Suppressor macrophage treated with lipopolysaccharide for 4 hours (primary cell): ENCODE measurements at places on chromosomes 4 and X.

DNA sequence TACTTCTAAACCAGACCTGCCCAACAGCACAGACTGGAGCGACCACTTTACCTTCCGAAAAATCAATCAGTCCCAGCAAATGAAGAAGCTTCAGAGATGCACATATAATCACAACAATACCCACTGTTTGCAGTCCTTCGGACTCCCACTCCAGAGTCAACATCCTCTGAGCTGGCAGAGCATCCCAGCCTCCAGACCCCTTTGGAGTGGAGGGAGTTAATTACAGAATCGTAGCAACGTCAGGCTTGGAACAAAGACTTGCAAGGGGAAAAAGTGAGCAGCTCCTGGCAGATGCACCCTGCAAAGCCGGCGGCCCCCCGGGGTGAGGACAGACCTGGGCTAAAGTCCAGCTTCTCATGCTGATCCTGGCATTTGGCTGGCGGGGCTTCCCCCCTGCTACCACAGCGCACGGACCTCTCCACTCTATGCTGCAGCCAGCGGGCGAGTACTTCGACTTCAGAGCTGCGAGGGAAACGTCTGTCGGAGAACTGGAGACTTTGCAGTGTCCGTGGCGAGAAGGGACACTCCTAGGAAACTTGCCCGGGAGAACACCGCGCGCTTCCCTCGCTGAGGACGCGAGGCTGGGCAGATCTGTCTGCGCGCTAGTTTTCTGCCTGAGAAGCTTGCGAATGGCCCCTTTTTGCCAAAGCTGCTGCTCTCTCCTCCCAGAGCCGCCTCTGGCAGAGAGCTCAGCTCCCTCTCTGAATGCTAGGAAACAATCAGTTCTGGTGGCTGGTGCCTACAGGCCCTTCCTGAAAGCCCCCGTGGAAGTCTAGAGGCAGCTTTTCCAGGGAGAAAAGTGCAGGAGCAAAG, 283.7 kb downstream of the PACRGL start:
- no peak for DNase-seq

- no peak for DNase-seq
Measured at GRCh38 chr4:171847751-171848150, 34.5 kb downstream of the GALNTL6 start.

- DNase-seq: peak; percentile 0
Measured at GRCh38 chrX:10326578-10326977, 169.8 kb downstream of the CLCN4 start.

GRCh38 chrX:15160558-15161095, 109.3 kb downstream of the ASB9 start:
- no peak for DNase-seq

- DNase-seq: peak; percentile 30
Measured at GRCh38 chr4:112288455-112288854, 2.8 kb upstream of the TIFA start.

- no peak for DNase-seq
Measured at GRCh38 chr4:85862896-85863295, 387.9 kb downstream of the ARHGAP24 start.

DNA sequence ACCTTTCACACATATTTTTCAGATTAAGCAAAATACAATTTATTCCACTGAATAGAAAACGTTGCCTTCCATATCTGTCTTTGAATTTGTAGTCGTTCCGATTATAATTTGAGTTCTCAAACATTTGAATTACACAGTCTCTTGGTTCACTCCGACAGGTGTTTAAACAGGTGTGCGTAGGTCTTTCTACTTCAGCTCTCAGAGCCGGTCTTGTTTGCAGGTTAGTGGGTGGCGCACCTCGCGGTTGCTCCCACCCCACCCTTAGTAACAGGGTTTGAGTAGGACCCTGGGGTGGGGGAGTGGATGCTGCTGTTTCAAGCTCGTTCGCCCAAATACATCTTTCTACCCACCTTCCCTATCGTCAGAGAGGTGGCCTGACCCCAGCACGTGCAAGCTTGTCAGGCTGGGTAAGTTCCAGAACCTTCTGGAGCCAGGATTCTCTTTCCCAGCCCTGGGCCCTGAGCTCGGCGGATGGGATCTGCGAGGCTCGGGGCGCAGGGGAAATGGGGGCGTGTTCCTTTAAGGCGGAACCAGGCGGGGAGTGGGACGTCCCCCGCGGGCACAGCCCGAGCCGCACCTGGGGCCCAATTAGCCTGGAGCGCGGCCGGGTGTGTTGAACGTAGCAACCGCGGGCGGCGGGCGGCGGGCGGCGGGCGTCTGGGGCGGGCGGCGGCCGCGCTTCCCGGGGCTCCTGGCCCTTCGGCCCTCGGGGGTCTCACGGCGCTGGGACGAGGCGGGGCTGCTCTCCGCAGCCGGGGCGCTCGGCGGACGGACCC, at the start of gene FAM149A:
FAM149A (plus strand) TSS at position 591 of the 776 bp plus-strand sequence.
- no peak for DNase-seq
